ENCODE measurements at places on chromosomes 1 and 21.

GRCh38 chr1:75330624-75331023, 196.4 kb downstream of the LHX8 start:
- no peak for DNase-seq

DNA sequence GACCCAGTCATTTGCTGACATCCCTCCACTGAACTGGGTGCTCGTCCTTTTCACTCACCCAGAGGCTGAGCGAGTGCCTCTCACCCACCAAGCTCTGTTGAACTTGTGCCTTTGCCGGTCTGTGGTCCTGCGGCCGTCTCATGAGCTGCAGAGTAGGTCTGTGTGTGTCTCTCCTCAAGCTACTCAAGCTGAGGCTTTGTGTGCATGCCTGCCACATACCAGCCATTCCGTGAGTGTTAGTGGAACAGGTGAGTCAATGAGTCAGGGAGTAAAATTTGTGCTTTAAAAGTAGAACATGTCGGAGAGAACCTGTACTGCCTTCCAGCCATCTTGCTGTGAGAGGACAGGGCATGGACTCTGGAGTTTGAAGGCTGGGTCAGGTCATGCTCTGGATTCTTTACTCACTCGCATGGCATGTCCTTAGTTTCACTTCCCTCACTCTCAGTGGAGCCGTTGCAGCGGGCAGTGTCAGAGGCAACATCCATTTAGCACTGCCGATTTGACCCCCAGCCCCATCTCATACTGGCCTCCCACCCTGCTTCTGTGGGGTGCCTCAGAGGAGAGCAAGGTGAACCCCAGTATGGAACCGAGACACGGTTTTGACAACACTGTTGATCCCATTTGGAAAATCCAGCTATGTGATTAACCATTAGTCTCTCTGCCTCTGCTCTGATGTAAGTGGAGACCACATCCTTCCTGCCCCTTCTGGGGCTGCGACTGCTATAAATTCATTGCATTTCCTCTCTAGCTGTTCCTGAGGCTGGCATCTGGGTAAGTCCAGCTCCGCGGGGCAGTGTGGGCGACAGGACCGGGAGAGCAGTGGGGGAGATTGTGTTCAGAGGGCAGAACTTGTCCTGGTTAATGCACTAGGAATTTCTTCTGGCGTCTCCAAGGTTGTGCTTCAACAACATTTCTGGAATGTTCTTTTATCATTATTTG, at the start of gene NLRP3:
NLRP3 (plus strand) TSS at position 751 of the 939 bp plus-strand sequence. CDS start 2,628 bp downstream, outside the sequence.
- DNase-seq: no peak

DNA sequence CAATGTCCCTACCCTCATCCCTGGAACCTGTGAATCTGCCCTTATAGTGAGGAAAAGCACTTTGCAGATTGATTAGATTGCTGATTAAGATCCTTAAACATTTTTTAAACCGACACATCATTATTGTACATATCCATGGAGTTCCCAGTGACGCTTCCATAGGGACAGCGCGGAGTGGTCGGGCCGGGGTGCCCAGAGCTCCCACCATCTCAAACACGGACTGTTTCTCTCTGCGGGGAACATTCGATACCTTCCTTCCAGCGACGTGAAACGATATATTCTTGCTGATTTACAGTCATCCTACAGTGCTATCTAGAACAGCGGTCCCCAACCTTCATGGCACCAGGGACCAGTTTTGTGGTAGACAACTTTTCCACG, 4.0 kb downstream of the KRTAP10-12 start:
- DNase-seq: no peak

DNA sequence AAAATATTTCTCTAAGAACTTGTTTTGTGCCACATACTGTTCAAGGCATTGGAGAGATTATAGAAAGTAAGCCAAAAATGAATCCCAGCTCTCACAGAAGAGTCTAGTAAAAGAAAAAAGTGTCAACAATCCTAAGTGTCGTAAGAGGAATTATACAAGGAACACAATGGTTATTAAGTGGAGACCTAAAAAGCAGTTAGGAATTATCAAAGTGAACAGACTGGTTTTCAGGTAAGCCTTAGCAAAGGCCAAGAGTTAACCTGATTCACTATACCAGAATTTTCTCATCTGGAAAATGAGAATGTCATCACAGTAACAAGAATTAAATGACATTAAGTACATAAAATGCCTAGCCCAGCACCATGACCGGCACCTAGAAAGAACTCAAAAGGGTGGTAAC, 15.6 kb downstream of the SERBP1 start:
- no peak for DNase-seq

DNA sequence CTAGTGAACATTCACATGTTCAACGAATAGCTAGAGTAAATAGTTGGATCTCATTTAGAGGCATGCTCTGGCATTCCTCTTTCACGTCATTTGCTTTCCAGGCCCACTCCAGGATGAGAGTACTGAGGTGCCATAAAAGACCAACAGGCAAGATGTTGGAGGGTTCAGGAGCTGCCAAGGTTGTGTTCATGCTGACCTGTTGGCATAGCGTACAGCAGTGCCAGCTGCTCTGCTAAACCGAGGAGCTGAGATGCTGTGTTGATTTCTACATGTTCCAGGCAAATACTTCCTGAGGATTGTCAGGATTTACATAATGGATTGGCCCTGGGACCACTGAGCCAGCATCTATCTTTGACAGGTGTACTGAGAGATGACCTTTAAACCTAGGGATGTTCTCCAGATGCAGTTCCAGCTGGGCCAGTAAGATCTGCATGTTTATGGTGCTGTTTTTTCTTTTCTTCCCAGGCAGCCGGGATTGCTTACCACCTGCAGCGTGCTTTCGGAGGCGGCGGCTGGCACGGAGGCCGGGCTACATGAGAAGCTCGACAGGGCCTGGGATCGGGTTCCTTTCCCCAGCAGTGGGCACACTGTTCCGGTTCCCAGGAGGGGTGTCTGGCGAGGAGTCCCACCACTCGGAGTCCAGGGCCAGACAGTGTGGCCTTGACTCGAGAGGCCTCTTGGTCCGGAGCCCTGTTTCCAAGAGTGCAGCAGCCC, 66.9 kb downstream of the DISC1 start:
- DNase-seq: no peak

- no peak for DNase-seq
Observed at GRCh38 chr1:9447215-9447960, 91.9 kb upstream of the SLC25A33 start.

GRCh38 chr1:43472087-43472462, 18.3 kb upstream of the HYI start:
- DNase-seq: no peak

GRCh38 chr1:109948285-109948630, 36.3 kb upstream of the AHCYL1 start:
- no peak for DNase-seq

- DNase-seq: no peak
Observed at GRCh38 chr1:207221934-207222351, 99.5 kb upstream of the CD55 start.

DNA sequence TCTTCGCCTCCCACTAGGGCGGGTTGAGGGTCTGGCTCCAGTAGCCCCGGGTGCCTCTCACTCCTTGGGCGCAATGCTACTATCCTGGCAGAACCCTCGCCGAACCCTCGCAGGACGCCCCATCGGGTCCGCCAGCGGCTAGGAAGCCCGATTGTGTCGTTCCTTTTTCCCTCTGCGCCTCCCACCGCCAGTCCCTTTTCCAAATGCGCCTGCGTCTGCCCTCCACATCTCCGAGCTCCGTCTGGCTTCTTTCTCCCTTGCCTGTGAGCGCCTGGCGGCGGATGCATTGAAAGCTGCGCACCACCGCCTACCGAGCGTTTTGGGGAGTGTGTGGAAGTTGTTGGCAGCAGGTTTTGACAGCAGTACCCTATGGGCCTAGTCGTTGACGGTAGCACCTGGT, 1.0 kb upstream of the DIRAS3 start:
- DNase-seq: peak; percentile 72

GRCh38 chr21:34880401-34880800, 168.7 kb downstream of the RUNX1 start:
- DNase-seq: no peak

- no peak for DNase-seq
Observed at GRCh38 chr1:232384171-232384883, 245.6 kb downstream of the SIPA1L2 start.

DNA sequence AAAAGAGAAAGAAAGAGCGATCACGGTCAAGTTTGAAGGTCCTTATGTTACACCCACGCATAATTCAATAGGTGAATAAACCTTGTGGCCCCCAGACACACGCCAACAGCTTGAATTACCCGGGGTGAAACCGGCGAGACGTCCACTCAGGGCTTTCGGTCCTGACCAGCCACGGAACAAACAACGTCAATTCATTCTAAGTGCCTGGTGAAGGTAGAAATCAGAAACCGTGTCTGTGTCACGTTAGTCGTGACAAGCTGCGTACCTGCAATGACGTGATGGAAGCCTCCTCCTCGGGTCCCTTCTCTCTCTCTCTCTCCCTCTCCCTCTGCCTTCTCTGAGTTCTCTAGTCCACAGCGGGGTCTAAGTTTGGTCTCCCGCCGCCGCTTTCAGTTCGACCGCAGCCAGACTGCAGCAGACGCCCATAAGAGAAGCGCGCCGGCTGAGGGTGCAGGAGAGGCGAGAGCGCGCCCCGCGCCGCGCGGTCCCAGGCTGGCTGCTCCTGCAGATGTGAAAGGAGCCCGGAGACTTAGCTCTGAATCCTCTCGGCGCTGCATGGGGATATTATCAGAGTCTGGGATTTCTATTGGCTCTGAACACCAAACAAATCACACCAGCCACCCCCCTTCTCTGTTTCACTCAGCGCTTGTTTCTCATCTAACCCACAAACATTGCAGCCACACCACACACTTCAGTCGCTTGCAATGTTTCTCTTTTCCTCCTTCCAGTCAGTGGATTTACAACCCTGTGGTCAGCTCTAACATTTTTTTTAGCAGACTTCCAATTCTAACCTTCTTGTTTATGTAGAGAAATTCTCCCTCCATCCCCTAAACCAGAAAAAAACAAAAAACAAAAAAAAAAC, at the start of gene GREM2:
GREM2 (minus strand) TSS at position 537 of the 862 bp plus-strand sequence. CDS start 118,680 bp downstream, outside the sequence.
- peak; percentile 64 for DNase-seq

DNA sequence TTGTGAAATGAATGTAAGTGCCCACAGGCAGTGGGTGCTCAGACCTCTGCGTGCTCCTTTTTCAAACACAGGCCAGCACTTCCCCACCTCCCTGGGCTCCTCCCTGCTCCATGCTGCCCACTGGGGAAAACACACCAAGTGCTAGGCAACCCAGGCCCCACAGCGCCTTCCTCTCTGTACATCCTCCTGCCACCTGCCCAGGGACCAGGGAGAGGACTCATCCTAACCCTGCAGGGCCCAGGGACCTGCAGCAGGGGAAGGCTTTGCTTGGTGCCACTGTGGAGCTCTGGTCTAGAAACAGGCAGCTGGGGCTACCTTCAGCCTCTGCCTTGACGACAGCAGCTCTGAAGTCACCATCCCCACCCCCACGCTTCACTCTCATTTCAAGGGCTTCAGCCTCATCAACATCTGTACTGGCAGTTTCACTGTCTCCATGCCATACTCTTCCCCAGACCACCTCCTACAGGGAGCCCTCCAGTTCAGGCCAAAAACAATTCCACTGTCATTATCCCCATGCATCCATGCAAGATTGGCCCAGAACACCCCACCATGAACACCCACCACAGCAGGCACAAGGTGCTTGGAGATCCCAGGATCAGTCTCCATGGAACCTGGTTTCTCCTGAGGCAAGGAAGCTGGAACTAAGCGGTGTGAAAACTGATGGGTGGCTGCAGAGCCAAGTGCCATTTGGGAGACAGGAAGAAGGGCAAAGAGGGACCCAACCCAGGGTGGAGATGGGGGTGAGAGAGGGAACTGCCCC, 1.1 kb downstream of the IGSF8 start:
- no peak for DNase-seq

DNA sequence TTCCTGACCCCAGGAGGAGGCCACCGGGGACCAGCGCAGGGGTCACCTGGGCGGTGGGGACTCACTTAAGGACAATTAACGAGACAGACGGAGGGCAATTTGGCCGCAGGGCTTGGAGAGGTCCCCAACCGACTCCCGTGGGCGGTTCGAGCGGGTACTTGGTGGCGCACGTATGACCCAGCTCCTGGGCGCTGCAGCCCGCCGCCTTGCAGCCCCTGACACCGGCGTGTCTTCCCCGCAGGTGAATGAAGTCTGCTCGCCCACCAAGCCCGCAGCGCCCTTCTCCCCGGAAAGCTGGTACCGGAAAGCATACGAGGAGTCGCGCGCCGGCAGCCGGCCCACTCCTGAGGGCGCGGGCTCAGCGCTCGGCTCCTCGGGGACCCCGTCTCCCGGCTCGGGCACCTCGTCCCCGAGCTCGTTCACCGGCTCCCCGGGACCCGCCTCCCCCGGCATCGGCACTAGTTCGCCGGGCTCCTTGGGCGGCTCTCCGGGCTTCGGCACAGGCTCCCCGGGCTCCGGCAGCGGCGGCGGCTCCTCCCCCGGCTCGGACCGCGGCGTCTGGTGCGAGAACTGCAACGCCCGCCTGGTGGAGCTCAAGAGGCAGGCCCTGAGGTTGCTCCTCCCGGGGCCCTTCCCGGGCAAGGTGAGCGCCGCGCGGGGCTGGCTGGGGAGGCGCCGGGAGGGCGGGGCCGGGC, 1.4 kb downstream of the KIF26B start:
- DNase-seq: peak; percentile 80

GRCh38 chr1:8664887-8665286, 152.6 kb downstream of the RERE start:
- no peak for DNase-seq

DNA sequence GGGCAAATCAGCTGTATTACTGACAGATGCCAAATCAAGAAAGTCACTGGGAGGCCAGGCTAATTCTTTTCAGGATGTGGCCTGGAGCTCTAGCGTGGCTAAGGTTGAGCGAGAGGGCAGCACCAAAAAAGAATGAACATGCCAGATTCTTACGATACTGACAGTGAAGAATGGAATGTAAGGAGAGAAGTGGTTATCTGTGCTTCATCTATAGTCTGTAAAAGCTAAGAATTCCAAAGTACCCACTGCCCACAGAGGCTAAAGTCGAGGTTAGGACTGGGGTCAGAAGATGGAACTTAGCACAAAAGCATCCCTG, 32.7 kb downstream of the TFAP2E start:
- DNase-seq: no peak

- peak; percentile 27 for DNase-seq
Observed at GRCh38 chr1:145906954-145907753, 2.7 kb downstream of the ITGA10 start.

GRCh38 chr1:209742409-209743144, 13.3 kb upstream of the TRAF3IP3 start:
- no peak for DNase-seq

GRCh38 chr1:241228339-241228738, 128.7 kb downstream of the RGS7 start:
- DNase-seq: no peak

DNA sequence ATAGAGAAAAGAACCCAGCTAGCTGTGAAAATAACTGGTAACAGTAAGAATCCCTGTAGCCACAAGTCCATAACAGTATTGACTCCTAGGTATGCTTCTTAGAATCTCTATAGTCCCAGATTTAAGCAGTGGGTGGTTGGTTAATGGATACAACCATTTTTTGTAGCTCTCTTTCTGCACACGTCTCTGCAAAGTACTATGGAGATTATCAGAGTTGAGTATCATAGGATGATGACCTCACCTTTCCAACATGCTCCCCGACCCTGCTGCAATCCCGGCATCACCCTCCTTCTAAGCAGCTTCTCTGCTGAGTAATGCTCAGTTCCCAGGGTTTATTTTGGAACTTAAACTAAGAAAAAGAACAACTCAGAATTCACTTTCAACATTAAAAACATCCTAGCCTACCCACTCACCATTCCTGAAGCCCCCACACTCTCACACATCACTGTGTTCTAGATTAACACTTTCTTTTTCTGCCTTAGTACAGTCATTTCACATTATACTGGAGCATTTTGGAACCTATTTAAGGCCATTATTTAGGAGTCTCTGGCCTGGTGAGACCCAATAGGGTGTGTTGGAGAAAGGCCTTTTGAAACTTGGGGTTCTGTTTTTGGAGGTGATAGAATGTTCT, 2.7 kb downstream of the MLLT11 start:
- DNase-seq: no peak

GRCh38 chr1:160251687-160252526, 10.4 kb downstream of the DCAF8 start:
- DNase-seq: peak; percentile 69

- DNase-seq: no peak
Observed at GRCh38 chr1:40107290-40107959, 10.4 kb upstream of the PPT1 start.
